ENCODE measurements at places on chromosomes 2 and 18.

- DNase-seq, result no peak
Observed at GRCh38 chr2:38598200-38598990, 4.3 kb downstream of the HNRNPLL start.

DNA sequence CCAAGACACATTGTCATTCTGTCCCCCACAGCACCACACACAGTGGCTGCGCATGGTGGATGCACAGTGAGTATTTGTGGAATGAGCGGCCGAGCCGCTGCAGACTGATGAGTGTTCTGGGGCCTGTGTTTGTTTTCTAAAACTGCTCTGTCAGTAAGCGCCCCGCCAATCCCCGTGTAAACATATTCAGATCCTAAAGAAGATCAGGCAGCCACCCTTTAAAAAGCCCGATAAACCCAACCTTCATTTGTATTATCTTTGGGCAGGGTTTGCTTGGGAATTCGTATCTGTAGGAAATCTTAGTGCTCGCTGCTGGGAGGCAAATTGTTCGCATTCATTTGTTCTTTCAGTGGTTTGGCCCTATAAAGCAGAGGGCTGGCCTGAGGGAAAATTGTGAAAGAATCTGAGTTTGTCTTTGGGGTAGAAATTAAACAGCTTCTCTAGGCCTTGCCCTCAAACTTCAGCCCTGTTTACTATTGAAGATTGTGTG, 68.6 kb downstream of the TGOLN2 start:
- DNase-seq, result no peak

GRCh38 chr2:155070489-155070888, 372.0 kb downstream of the KCNJ3 start:
- no peak for DNase-seq

- no peak for DNase-seq
Observed at GRCh38 chr18:49015886-49016647, 65.3 kb upstream of the SMAD7 start.

DNA sequence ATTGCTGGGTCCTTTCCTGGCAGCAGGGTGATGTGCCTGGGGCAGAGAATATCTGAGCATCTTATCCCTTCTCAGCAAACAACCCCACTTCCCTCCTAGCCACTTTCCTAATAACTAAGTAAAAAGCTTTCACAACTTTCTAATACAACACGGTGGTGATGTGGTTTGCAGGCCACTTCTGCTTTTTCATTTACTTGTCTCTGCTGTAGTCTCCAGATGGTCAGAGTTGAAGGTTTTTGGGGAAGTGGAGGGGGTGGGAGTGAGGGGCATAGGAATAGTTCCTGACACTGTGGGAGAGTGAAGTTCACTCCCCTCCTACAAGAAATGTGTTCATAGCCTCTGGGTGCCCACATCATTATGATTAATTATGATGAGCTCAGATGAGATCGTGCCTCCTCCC, 11.6 kb downstream of the OXER1 start:
- DNase-seq, result no peak

GRCh38 chr2:127305990-127306585, 12.1 kb upstream of the ERCC3 start:
- no peak for DNase-seq

All from esophagus squamous epithelium (tissue), 5 donors.